Fibroblast of skin of left biceps (primary cell): ENCODE measurements at places on chromosomes 1 and 21.

DNA sequence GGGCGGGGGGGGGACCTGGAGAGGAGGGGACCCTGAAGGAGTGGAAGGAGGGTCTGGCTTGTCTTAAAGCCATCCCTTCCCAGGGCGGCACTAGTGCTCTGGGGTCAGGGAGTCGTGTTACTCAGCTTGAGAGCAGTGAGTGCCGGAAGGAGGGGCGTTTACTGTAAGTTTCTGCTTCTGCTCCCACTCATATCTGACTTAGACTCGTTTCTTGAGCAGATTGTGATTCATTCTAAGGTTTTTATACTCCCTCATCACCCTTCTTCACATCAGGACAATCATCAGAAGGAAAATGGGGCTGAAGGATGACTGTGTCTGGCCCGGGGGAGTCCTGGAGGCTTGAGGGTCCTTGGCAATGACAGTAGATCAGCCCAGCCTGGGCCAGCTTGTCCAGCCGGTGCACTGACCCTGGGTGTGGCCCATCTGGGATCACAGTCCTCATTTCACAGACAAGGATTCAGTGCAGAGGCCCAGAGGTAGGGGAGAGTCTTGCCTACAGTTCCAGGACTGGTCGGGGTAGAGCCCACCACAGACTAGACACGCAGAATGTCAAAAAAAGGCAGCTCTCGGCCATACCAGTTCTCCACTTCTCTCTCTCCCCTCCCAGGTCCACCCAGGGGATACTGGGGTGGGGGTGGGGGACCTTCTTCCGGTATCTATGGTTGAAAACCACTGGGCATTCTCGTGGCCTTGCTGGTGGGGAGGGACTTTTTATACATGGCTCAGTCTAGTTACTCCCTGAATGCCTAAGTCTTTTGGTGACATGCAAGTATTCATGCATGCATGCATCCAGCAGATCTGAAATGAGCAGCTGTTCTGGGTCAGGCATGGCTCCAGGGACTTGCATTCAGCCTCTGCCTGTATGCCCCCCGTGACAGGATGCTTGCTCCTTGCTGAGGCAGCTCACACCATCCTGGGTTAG lies 5.1 kb downstream of the TNFRSF8 start:
- peak; percentile 19 for DNase-seq

- no peak for DNase-seq
Observed at GRCh38 chr1:158020886-158021620, 27.6 kb downstream of the KIRREL1 start.

- no peak for DNase-seq
Observed at GRCh38 chr1:198535631-198536030, 4.8 kb downstream of the ATP6V1G3 start.

- DNase-seq, result no peak
Observed at GRCh38 chr1:208172423-208173145, 71.6 kb downstream of the PLXNA2 start.

- no peak for DNase-seq
Observed at GRCh38 chr1:19413999-19414398, 71.3 kb downstream of the CAPZB start.

- DNase-seq, result no peak
Observed at GRCh38 chr1:219492717-219493116, 120.2 kb downstream of the ZC3H11B start.

DNA sequence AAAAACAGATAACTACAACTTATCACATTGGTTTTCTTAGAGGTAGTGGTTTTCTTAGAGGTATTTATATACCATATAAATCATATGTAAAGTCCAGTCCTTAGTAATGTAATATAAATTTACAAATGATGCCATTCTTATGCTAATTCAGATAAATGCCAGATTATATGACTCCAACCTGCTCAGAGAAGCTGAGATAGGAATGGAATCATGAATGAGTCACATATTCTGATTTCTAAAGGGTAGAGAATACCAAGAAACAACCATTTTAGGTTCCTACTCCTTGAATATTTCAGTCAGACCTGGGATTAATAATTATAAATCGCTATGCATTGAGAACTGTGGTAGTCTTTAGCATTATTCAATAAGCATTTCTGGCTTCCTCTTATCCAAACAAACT lies 760.1 kb upstream of the NEGR1 start:
- DNase-seq, result no peak

DNA sequence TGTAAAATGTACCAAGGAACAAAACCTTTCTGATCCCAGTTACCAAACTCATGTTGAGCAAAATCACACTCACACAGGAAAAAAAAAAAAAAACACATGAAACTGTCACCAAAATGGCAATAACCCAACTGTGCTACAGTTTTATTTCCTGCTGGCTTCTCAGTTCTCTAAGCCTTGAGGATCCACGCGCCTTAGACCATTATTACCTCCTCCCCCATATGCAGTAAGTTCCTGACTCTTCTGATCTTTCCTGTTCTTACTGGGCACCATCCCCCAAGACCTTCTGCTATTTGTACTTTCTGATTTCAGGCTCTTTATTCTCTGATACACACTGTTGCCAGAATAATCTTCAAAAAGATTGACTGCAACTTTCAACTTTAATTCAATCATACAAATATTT lies 79.6 kb downstream of the SLC45A1 start:
- DNase-seq, result no peak
